ENCODE measurements at places on chromosomes 16 and 17. TPM values are rescaled to one million over a fixed set of nuclear protein-coding genes. Genes with fewer than 3 reads are reported as not detected.

GRCh38 chr16:29306943-29307597 is 99.4 kb downstream of the NPIPB11 start:
- no peaks in the 10 kb centered on the region for H3K27me3 ChIP-seq
- peaks cover 8% of the 10 kb centered on the region for H3K4me1 ChIP-seq
- DNase-seq: no peak

GRCh38 chr16:10168258-10168657 is 14.0 kb downstream of the GRIN2A start:
- H3K36me3 ChIP-seq: no peaks in the 10 kb centered on the region
- H3K27ac ChIP-seq: no peak overlapping the region
- no peaks in the 10 kb centered on the region for H3K4me1 ChIP-seq

DNA sequence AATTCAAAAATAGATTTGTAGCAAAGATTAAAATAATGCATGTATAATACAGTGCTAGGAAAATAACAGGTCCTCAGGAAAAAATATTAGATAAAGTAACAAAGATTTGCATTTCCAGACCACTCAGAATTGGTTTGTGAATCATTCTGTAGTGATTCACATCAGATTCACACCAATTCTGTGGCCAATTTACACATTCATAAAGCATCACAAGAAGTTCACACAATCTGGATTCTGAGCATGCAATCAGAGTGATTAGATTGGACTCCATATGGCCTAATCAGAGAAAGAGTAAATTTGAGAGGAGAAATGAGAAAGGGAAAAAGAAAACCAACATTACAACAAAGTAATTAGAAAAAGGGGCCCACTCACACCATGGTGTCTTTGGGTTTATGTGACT is 36.0 kb upstream of the SLC47A1 start:
- H3K4me1 ChIP-seq: no peaks in the 10 kb centered on the region
- no peak for DNase-seq
- H3K4me3 ChIP-seq: no peak overlapping the region
- no peak overlapping the region for H3K27ac ChIP-seq
- H3K36me3 ChIP-seq: no peaks in the 10 kb centered on the region
- H3K27me3 ChIP-seq: peaks cover 12% of the 10 kb centered on the region

- H3K27ac ChIP-seq: no peak overlapping the region
- no peaks in the 10 kb centered on the region for H3K36me3 ChIP-seq
- no peak for DNase-seq
- H3K4me1 ChIP-seq: no peaks in the 10 kb centered on the region
- H3K4me3 ChIP-seq: no peak overlapping the region
Measured at GRCh38 chr17:60315650-60316049, 76.3 kb downstream of the USP32 start.

DNA sequence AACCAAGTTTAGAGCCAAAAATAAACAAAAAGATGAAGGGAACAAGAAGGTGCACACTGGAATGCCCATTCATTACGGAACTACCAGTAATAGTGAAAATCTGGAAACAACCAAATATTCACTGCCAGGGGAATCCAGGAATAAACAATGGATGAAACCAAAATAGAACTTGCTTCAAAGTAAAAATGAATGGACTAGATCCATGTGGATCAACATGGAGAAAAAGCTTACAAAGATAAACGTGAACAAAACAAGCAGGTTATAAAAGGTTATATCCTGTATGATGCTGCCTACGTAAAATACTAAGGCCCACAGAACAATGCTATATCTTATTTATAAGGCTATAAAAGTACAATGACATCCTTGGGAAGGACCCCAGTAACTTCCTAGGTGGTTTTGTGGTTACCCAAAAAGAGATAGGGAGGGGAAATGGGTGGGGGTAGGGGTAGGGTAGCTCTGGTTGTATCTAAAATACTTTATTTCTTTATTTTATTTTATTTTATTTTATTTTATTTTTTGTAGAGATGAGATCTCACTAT is 12.8 kb upstream of the CCL22 start:
- H3K27me3 ChIP-seq: no peaks in the 10 kb centered on the region
- H3K36me3 ChIP-seq: no peaks in the 10 kb centered on the region
- no peak overlapping the region for H3K27ac ChIP-seq

DNA sequence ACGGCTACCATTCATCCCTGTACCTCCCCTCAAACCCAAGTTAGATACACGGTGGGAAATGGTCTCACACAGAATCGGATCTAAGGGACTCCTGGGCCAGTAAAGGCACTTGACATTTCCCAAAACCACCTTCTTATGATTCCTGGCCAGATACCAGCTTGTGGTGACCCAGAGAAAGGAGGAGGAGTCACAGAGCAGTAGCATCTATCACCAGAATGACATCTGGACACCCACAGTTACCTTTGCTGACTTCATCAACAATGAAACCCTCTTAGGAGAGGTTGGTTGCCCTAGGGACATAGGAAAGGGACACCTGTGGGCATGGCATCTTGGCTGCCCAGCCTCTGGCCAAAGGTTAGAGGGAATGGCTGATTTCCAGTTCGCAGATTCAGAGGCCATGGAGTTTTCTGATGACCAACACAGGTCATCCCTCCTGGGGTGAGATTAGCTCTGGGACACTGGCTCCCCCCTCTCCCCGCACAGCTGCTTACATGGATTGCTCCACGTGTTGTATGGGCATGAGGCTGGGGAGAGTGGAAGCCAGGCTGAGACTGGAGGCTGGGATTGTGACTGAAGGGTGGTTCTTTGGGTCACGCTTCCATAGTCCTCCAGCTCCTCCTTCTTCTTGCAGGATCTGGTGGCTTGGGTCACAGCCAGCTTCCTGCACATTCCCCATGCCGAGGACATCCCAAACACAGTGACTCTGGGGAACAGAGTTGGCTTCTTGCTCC is 1.4 kb upstream of the AOC3 start:
- no peak overlapping the region for H3K27ac ChIP-seq
- peaks cover 4% of the 10 kb centered on the region for H3K36me3 ChIP-seq
- peaks cover 4% of the 10 kb centered on the region for H3K4me1 ChIP-seq
- no peak overlapping the region for H3K4me3 ChIP-seq

DNA sequence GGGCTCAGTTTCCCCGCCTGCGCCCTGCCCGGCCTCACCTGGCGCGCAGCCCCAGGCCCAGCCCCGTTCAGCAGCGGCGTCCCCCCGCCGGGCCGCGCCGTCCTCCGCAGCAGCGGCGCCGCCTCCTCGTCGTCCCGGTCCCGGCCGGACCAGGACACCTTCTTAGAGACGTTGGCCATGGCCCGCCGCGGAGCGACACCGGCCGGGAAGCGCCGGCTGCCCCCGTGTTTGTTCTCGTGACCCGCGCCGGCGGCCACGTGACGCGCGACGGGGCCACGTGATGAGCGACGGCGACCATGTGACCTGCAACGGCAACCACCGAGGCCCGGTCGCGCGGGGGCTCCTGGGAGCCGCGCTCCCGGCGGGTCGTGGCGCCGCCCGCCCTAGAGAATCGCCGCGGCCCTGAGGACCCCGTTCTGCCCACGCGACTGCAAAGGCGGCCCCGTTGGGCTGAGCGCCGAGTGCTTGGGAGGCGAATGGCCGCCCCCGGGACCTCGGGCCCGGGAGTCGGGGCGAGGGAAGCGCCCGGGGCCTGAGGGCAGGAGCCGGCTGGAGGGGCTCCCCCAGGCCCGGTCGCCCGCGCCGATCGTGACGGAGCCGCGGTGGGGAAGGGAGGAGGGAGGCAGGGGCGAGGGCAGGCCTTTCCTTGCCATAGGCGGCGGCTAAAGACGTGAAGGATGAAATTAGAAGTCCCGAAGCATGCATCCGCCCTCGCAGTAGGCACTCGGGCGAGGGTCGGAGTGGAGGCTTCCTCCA is at the start of gene CLCN7:
Gene CLCN7 (minus strand): TSS at position 233 of the 756 bp plus-strand sequence. CDS start 54 bp downstream, at position 179.
- peak within 1 kb of the TSS; percentile 86 for H3K4me3 ChIP-seq
- no peaks in the 10 kb centered on the region for H3K4me1 ChIP-seq
- peak within 1 kb of the TSS; percentile 81 for H3K27ac ChIP-seq
- DNase-seq: peak; percentile 86
- no peaks in the 10 kb centered on the region for H3K36me3 ChIP-seq

GRCh38 chr16:84360170-84360569 is 8.2 kb upstream of the ATP2C2 start:
- H3K4me1 ChIP-seq: peaks cover 21% of the 10 kb centered on the region
- no peak overlapping the region for H3K4me3 ChIP-seq
- no peaks in the 10 kb centered on the region for H3K27me3 ChIP-seq

DNA sequence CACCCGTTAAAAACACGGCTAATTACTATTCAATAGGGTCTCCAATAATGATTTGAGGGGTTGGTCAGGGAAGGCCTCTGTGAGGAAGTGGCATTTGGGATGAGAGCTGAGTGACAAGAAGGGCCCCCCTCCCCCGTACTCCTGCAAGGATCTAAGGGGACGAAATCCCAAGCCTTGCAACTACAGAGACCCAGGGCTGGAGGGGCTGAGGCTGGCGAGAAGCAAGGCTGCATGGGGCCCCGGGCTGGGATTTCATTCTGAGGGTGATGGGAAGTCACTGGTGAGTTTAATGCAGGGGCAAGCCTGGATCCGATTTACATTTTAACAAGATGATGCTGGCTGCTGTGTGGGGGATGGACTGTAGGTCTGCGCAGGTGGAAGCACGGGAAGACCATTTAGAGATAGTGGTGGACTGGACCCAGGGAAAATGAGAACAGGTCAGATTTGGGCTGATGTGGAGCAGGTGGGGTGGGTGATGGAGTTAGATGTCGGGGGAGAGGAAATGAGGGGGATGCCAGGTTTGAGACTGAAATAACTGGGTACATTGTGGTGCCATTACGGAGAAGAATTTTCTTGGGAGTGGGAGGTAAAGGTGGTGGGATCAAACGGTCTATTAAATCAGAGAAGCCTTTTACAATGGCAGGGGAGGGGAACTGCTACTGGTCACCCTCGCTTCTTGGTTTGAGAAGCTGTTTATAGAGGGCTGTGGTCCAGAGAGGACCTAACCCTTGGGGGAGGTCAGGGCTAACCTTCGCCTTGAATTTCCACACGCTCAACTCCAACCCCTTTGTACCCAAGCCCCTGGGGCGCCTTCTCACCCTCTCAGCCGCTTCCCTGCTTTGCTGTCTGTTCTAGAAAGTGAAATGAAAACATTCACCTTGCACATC is 932 bp upstream of the MYBBP1A start:
- H3K27ac ChIP-seq: peak overlapping the region; percentile 39
- peak overlapping the region; percentile 72 for H3K4me3 ChIP-seq
- H3K4me1 ChIP-seq: no peaks in the 10 kb centered on the region
- no peaks in the 10 kb centered on the region for H3K27me3 ChIP-seq
- H3K36me3 ChIP-seq: peaks cover 3% of the 10 kb centered on the region

DNA sequence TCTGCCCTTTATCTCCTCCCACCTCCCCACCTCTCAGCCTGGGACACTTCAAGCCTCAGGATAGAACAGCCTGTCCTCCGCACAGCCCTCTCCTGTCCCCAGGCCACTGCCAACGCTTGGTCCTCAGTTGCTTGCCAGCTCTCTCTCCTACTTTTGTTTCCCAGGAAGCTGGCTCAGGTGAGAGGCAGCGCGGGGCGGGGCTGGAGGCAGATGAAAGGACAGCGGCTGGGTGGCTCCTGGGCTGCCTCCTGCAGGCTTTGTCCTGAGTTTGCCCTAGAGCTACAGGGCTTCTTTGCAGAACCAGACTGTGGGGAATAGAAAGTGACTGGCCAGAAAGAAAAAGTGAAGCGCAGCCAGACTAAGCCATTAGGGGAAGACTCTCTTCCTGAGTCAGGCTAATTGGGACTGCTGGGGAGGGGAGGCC is 48.2 kb upstream of the CDC42EP4 start:
- no peaks in the 10 kb centered on the region for H3K4me1 ChIP-seq
- no peak for DNase-seq
- H3K36me3 ChIP-seq: no peaks in the 10 kb centered on the region
- H3K27ac ChIP-seq: no peak overlapping the region

DNA sequence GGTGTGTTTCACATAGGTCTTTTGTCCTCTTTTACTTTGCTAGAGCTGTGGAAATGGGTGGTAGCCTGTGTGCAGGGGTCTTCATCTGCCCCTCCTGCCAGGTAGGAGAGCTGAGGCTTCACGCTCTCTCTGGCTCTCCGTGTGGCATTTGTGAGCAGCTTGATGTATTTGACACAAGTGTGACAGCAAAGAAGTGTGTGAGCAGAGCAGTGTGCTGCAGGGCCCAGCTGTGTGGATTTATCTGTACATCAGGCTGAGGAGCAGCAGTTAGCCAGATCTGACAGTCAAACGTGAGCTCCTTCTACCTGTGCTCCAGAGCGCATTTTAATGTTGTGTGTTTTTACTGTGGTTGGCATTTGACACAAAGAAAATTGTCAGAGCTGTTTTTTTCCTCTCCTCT is 101.8 kb downstream of the FTO start:
- no peak for DNase-seq
- H3K27me3 ChIP-seq: no peaks in the 10 kb centered on the region
- no peak overlapping the region for H3K4me3 ChIP-seq
- H3K36me3 ChIP-seq: peaks cover 3% of the 10 kb centered on the region
- H3K4me1 ChIP-seq: no peaks in the 10 kb centered on the region

GRCh38 chr16:6684076-6684673 is 648.5 kb upstream of the RBFOX1 start:
- no peak overlapping the region for H3K27ac ChIP-seq
- H3K4me3 ChIP-seq: no peak overlapping the region
- no peaks in the 10 kb centered on the region for H3K36me3 ChIP-seq
- no peaks in the 10 kb centered on the region for H3K27me3 ChIP-seq

DNA sequence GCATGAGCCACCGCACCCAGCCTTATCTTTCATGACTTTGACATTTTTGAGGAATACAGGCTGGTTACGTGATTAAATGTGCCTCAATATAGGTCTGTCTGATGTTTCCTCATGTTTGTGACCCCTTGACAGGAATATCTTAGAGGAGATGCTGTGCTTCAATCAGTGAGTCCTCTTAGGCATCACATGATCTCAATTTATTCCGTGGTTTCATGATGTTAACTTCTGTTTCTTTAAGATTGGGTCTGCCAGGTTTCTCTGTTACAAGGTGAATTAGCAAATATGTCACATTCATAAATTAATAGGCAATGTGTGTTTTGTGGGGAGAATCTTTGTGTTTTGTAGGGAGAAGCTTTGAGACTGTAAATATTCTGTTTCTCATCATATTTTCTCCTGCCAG is 3.3 kb downstream of the STXBP4 start:
- peaks cover 2% of the 10 kb centered on the region for H3K4me1 ChIP-seq
- no peak overlapping the region for H3K27ac ChIP-seq
- no peaks in the 10 kb centered on the region for H3K27me3 ChIP-seq

- no peaks in the 10 kb centered on the region for H3K36me3 ChIP-seq
- no peaks in the 10 kb centered on the region for H3K27me3 ChIP-seq
- no peak overlapping the region for H3K27ac ChIP-seq
- H3K4me1 ChIP-seq: peaks cover 27% of the 10 kb centered on the region
- no peak for DNase-seq
- no peak overlapping the region for H3K4me3 ChIP-seq
Measured at GRCh38 chr16:81697616-81698309, 81.3 kb upstream of the PLCG2 start.

- no peaks in the 10 kb centered on the region for H3K27me3 ChIP-seq
- H3K4me3 ChIP-seq: no peak overlapping the region
- no peaks in the 10 kb centered on the region for H3K4me1 ChIP-seq
- H3K36me3 ChIP-seq: peaks cover 14% of the 10 kb centered on the region
- DNase-seq: no peak
Measured at GRCh38 chr16:21617607-21618006, 18.2 kb downstream of the METTL9 start.

GRCh38 chr17:7328840-7329373 is at the start of gene NEURL4:
TSS of gene NEURL4 (minus strand) at chr17:7329335. CDS start at chr17:7329312, 23 bp downstream.
- no peak for DNase-seq
- peak within 1 kb of the TSS; percentile 55 for H3K27ac ChIP-seq
- H3K4me3 ChIP-seq: peak within 1 kb of the TSS; percentile 69
- no peaks in the 10 kb centered on the region for H3K36me3 ChIP-seq

The TBC1D3D gene
- total RNA-seq: not detected

The ALOXE3 gene
- not detected for total RNA-seq

The ZNF469 gene
- total RNA-seq: not detected

The CHST4 gene
- total RNA-seq: 0.61 TPM

The ZDHHC1 gene
- total RNA-seq: 0.10 TPM

The PIRT gene
- total RNA-seq: not detected

The CDC6 gene
- total RNA-seq: 97.0 TPM

The EVPLL gene
- total RNA-seq: not detected

The ACSM2A gene
- total RNA-seq: not detected

The TNFRSF17 gene
- not detected for total RNA-seq

The SLC46A1 gene
- total RNA-seq: 10.6 TPM

The TIMP2 gene
- total RNA-seq: 65.6 TPM
